NCI-H1105 treated with DMSO at 0.1 percent for 48 hours (cell line): ENCODE measurements at places on chromosomes 1 and 21.

DNA sequence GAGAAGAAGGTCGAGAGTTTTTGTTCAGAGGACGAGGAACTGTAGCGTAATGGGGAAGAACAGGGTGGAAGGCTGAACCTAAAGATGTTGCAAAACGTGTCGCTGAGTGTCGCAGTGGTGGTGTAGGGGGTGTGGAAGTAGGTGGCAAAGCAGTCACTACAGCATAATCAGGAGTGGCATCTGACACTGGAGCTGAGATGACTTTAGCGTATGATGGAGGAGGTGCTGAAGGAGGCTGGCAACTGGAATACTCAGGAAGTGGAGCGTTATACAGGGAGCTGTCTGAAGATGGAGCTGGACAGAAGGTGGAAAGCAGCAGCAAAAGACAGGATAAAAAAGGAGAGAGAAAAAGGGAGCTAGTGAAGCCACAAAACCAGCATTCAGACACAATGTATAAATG lies 89.9 kb upstream of the LBR start:
- no peak for DNase-seq

GRCh38 chr1:198121056-198121826 lies 35.6 kb upstream of the NEK7 start:
- no peak for DNase-seq

- DNase-seq = no peak
Measured at GRCh38 chr21:37765221-37765900, 150.9 kb downstream of the KCNJ6 start.

DNA sequence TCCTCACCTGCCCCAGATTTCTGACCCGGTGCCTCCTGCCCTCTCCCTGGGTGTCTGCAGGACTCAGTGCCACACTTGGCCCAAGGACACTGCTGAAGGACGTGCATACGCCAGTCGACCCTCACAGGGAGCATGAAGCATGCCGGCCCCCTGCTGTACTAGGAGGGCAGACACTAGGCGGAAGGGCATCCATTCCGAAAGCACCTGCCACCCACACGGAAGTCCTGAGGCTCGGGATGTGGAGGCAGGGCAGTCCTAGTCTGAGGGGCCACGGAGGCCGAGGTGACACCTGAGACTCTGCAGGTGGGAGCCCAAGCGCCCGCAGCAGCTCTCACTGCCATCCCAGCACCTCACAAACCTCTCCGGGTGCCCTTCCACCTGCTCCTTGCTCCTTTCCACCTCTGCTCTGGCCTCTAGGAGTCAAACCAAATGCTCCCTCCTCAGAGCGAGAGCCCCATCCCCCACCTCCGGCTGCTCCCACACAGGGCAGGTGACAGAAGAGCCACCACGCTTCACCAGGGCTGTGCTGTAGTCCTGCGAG lies 2.4 kb downstream of the NPHP4 start:
- no peak for DNase-seq

GRCh38 chr1:200330741-200331428 lies 79.0 kb downstream of the ZNF281 start:
- DNase-seq = no peak

DNA sequence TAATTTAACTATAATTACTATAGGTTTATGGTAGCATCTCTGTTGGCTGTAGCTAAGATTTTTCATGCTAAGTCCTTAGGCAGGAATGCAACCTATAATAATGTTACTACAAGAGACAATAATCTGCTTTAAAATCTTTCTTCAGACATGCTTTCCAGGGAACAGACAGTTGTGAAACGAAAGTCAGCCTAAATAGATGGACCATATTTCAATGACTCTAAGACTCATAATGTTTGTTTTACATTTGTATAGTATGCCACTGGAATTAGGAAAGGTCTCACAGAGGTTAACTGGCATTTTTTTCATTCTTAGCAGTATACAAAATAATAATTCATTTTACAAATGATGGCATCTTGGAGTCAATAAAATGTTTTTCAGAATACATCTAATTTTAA lies 8.1 kb downstream of the RERE start:
- no peak for DNase-seq

- DNase-seq = peak; percentile 64
Measured at GRCh38 chr1:169550294-169550693, 36.0 kb downstream of the F5 start.

DNA sequence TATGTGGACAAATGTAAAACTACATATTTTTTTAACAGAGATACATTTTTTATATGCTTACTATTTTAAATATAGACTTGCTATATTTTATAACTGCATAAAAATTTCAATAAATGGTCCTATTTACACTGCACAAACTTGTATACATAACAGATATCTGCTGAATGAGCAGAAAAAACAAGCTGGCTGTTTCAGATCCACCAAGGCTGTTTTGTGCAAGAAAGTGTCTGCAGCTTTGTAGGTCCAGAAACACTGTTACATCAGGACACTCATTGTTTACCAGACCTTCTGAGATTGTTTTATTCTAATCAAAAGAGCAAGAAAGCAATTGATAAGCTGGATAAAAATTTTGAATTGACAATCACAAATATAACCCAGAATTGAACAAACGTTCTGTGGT lies 99.3 kb downstream of the NCAM2 start:
- DNase-seq = no peak

DNA sequence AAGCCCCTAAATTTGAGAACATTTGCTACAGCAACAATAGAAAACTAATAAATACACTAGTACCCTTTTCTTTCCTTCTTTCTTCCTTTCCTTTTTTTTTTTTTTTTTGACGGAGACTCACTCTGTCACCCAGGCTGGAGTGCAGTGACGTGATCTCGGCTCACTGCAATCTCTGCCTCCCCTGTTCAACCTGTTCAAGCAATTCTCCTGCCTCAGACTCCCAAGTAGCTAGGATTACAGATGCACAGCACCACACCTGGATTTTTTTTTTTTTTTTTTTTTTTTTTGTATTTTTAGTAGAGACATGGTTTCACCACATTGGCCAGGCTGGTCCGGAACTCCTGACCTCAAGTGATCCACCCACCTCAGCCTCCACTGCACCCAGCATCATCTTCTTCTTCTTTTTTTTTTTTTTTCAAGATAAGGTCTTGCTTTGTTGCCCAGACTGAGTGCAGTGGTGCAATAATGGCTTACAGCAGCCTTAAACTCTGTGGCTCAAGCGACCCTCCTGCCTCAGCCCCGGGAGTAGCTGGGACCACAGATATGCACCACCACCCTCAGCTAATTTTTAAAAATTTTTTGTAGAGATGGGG lies 19.6 kb upstream of the CBR3 start:
- DNase-seq = no peak
